Type B pancreatic cell (in vitro differentiated cells): ENCODE measurements at places on chromosomes 5 and 9.

DNA sequence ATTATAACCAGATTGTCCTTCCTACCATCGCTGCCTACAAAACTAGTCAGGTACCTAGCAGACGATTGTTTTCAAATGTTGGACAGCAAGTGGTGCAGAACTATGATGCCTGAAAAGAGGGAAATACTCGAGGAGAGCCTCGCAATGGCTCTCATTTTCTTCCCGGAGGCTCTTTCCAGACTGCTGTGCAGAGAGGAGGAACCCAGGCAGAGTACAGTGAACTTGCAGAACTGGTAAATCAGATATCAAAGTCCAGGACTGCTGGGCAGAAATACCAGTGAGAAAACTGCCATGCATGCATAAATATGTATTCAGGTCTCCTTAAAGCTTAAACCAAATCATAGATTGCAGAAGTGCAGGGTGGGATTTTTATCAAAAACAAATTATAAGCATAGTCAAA lies 26.4 kb upstream of the UGT3A1 start:
- no peak for DNase-seq

GRCh38 chr9:19119801-19120440 lies 7.4 kb downstream of the PLIN2 start:
- DNase-seq: no peak

DNA sequence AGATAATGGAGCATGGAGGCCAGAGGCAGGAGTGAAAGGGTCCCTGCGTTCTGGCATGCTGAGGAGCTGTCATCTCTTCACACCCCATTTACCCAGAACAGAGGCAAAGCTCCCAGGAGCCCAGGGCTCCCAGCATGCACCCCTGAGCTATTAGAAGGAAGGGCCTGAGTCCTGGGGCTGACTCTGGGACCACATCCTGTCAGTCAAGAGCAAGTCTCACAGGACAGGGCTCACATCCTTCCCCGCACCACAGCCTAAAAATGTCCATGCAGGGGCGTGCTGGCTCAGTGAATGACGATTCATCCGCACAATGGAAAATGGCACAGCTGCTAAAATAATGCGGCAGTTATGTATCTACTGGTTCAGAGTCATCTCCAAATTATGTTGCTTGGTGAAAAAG lies 31.4 kb downstream of the CAMK2A start:
- DNase-seq: no peak

DNA sequence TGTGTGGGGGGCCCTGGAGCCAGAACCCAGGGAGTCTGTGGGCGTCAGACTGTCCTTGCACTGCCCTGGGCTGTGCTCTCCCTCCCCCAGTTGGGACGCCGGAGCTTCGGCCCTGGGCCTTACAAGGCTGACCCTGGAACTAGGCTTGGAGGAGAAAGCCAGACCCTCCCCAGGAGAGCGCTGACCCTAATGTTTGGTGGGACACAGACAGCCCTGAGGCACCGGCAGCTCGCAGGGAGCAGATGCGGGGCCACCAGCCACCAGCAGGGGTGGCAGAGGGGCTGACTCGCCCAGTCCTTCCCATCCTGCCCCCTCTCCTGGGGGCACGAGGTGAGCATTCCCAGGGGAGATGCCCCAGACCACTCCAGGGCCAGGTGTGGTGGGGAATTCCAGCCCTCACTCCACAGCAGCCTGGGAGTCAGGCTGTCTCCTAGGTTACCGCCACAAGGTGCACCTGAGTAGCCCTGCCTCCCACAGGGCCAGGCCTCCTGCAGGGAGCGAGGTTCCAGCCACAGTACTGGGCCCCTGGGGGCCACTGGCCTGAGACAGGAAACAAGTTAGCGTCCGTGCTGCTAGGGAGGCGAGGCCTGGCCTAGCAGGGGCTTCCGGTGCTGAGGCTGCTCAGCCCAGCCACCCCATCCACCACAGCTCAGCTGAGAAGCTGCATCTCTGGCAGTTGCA lies 134.6 kb downstream of the OLFM1 start:
- no peak for DNase-seq

GRCh38 chr5:1108023-1108864 lies 3.6 kb downstream of the SLC12A7 start:
- DNase-seq: no peak

GRCh38 chr9:99850736-99851499 lies 29.2 kb downstream of the NR4A3 start:
- no peak for DNase-seq

GRCh38 chr9:70007831-70008230 lies 35.8 kb upstream of the MAMDC2 start:
- no peak for DNase-seq
